NCI-H2029 (cell line): ENCODE measurements at places on chromosomes 5 and 9.

GRCh38 chr5:167514461-167514860 lies 777.0 kb upstream of the WWC1 start:
- no peak for DNase-seq

GRCh38 chr5:132102944-132103331 lies 29.3 kb downstream of the CSF2 start:
- no peak for DNase-seq

DNA sequence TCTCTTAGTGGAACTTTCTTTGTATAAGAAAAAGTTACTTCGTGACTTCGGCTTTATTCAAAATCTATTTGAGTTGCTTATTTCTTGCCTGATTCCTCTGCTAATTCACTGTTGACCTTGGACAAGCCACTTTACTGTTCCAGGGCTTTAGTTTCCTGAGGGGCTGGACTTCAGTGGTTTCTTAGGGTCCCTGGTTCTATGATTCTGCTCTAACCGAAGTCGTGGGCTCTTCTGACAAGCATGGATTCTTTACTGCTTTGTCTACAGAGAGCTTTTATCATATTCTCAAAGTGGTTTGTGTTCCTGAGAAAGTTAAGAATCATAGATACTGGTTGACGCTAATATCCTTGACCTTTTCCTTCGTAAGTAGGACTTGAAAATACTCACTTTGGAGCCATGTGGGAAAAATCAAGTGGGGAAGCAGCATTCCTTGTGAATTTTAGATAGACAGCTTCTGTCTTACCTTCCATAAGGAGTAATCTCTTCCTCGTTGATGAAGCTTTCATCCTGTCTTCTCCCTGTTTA lies 21.1 kb downstream of the EXOSC2 start:
- no peak for DNase-seq

GRCh38 chr5:157046041-157046440 lies 12.9 kb downstream of the HAVCR1 start:
- DNase-seq = no peak

GRCh38 chr5:172736508-172737135 lies 34.4 kb downstream of the DUSP1 start:
- DNase-seq = no peak

DNA sequence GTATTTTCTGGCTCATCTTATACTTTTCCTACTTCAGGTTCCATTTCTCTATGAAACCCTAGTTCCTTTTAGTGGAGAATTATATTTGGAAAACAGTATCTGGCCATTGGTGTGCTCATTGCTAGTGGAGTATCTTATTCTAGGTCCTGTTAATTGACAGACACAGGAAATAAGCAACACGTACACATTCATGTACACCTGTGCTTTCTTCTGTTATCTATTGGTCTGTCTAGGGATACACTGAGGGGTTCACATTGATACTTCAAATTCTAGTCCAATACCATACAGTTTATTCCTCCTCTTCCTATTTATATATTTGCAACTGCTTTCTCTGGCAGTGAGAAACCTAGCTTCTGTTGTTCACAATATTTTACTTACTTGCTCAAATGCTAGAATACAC lies 110.2 kb downstream of the FER start:
- DNase-seq = no peak

DNA sequence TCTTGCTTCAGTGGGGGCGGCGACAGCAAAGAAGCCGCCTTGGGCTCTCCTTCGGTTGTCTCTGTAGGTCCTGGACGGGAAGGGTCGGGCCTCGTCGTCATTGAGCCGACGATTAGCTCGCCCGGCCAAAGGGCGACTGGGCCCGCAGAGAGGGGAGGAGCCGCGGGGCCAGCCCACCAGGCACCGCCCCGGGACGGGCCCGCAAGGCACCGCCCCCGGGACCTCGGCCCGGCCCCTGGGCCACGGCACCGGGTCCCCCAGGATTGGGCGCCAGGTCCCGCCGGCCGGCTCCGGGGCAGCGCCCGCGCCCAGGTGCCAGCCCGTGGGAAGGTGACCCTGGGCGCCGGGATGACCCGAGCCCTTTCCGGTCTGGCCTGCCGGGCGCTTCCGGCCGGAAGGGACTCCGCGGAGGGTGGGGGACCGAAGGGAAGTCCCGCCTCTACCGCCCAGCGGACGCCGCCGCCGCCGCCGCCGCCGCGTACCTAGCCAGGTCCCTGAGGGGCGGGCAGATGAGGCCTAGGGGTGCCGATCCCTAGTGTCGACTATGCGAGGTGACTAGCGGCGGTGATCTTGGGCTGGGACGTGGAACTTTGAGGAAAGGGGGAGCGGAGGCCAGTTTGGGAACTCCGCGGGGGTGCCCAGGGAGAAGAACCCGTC lies at the start of the genes GBA2 and RGP1:
GBA2 (minus strand) TSS at position 371 of the 657 bp plus-strand sequence. CDS start 524 bp downstream, outside the sequence.
RGP1 (plus strand) TSS at position 430 of the 657 bp plus-strand sequence. CDS start 469 bp downstream, outside the sequence.
- peak; percentile 82 for DNase-seq

DNA sequence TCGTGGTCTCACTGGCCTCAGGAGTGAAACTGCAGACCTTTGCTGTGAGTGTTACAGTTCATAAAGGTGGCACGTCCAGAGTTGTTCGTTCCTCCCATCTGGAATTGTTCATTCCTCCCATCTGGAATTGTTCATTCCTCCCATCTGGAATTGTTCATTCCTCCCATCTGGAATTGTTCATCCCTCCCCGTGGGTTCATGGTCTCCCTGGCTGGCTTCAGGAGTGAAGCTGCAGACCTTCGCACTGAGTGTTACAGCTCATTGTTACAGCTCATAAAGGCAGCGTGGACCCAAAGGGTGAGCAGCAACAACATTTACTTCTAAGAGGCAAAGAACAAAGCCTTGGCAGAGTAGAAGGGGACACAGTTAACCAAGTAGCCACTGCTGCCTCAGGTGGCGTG lies 69.1 kb downstream of the GCNT1 start:
- no peak for DNase-seq

- peak; percentile 67 for DNase-seq
Measured at GRCh38 chr5:53478411-53479044, 1.9 kb upstream of the FST start.

DNA sequence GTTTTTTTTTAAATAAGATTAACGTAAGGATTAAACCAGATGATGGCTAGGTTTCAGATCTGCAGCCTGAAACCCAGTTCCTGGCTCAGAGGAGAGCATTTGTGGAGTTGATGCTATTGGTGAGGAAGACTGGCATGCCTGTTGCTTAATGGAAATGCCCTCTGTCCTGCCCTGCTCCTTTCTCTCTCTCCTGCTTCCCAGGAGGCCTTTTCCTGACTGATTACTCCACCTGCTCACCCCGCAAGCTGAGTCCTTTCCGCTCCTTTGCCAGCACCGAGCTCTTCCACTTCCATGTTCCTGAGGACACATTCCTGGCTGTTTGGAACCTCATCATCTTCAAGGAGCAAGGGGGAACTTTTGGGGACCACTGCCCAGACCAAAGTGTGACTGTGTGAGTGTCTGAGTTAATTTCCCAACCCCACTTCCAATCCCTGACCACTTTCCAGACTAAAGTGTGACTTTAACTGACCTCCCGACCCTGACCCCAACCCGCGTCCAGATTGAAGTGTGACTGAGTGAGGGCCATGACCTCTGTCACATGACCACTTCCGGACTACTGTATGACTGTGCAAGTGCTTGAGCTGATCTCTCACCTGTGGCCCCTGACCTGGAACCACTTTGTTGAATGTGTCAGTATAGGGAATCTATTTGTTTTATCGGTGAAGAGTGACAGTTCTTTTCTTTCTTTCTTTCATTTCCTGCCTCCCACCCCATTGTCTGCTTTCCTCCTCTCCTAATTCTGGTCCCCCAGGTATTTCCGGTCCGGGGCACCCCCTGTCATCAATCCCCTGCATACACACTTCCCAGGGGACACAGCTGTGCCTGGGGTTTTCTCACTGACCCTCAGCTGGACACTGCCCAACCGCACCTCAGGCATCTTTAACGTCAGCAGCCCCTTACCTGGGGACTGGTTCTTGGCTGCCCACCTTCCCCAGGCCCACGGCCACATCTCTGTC lies 5.5 kb downstream of the TMEM8B start:
- DNase-seq = no peak

GRCh38 chr5:121698690-121699089 lies 153.0 kb upstream of the FTMT start:
- no peak for DNase-seq

- DNase-seq = no peak
Measured at GRCh38 chr9:94826644-94827410, 100.3 kb downstream of the AOPEP start.

DNA sequence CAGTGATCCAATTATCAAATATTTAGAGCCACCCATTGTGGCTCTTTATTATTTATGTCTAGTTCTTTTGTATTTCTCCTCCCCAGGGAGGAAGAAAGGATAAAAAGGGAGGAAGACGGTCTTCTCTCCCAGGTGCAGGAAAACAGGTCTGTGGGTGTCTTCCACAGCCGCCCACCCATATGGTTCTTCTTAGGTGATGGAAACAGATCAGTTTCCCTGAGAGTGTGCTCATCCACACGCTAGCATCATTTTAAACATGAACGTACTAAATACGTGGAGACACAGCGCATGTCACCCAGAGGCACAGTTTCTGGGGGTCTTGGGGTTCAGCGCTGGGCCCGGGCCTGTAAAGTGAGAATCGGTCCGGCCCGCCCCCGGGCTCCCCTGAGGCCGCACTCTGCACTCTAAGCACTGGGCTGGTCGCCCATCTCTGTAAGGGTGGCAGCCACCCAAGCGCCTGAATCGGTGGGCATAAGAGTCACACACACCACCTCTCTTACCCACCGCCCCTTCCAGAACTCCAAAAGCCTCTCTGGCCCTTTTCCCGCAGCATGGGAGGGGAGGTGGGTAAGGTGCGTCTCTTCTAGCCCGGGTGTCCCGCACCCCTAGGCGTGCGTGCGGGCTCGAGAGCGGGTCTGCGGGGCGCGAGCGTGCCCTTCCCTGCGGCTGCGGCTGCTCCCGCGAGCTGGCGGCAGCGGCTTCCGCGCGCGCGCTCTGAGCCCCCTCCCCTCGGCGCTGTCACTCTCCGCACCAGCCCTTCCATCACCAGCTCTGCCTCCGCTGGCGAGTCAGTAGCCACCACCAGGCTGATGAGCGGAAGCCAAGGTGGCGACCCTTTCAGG lies 1.3 kb downstream of the PTCH1 start:
- peak; percentile 10 for DNase-seq

GRCh38 chr5:114387433-114387832 lies 25.6 kb downstream of the KCNN2 start:
- no peak for DNase-seq

DNA sequence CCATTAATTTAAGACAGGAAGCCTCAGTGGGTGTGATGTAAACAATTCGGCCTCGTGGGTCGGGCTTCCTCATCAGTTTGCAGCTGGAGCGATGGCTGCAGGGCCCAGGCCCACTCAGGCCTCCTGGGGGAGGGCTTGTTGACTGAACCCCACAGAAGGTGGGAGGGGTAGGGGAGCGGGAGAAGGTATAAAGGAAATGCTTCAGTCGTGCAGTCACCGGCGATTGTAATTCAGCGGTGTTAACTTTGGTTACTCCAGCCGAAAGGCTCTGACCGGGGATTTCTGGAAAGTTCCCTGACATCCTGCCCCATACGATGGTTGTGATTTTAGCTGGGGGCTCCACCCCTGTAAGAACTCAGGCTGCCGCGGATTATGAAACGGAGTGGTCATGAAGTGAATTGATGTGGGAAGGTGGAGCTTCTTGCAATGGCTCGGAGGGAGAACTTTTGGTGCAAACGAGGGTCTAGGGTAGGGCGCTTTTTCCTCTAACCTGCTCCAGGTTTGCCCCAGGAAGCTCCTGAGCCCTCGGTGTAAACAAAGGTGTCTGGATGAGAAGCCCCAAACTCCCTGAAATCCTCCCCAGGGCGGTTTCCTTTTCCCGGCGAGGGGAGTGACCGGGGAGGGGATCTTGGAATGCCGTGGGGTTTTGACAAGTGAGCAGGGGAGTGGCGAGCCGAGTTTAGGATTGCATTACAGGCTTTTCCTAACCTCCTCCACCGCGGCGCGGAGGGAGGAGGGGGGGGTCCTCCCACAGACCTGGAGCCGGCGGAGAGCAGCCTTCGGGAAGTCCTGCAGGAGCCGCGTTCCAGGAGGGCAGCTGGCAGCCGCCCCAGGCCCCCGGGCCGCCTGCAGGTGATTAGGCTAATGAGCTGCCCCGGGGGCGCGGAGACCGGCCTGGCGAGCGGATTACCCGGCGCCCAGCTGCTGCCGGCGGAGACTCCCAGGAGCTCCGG lies 215.5 kb downstream of the PDZD2 start:
- DNase-seq = no peak

DNA sequence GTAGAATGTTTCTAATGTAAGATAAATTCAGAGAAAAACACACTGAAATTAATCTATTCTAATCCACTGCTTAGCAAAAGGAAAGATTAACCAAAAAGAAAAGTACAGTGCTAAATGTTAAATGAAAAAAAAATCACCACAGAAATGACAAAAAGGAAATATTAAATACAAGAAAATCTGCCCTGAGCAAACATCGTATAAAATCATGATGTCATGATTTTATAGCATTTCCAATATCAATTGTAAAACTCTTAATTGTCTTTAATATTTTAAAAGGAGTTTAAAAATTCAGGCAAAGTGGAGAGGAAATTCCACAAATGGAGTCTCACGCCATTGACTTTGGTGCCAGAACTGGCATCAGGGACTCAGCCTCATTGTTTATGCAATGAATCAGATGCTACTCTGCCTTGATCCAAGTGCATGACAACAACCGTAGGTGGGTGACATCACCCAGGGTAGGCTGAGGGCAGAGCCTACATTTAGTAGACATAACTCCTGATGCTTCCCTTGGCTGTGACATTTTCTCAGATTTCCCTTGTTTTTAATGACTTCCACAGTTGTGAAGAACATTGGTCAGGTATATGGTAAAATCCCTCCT lies 696.8 kb downstream of the SEMA5A start:
- no peak for DNase-seq

DNA sequence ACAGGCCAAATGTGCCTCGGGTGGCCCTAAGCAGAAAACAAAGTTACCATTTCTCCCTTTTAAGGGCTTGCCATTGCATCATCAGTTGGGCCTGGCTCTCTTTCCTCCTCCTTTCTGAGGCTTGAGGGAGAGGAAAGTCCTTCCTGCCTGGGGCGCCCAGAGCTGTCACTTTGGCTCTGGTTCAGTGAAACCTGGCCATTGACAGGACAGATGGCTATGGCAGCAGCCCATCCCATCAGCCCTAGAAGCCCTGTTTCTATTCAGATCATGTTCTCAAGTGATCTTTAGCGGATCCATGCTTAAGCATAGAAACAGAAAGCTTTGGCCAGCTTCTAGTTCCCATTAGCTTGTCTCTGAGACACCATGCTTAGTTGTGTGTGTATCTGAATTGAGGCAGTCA lies 293.4 kb downstream of the YTHDC2 start:
- no peak for DNase-seq

- DNase-seq = peak; percentile 48
Measured at GRCh38 chr9:136485049-136486045, 2.5 kb upstream of the SEC16A start.

DNA sequence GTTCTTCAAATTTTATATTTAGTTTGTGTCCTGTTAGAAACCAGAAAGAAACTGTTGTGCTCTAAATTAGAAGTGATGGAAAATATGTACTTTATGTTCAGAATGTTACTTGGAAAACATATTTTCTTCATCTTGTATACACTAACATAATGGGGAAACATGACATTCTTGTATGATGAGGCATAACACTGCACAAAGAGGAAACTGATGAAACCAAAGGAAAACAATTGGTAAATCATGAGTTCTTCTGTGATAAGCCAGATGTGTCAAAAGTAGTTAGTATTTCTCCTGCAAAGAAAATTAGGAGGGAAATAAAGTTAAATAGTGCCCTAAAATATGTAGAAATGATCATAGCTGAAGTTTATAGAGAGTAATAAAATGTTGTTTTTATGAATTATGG lies 111.1 kb upstream of the FBN2 start:
- no peak for DNase-seq
